ENCODE measurements at places on chromosomes 1 and 21.

DNA sequence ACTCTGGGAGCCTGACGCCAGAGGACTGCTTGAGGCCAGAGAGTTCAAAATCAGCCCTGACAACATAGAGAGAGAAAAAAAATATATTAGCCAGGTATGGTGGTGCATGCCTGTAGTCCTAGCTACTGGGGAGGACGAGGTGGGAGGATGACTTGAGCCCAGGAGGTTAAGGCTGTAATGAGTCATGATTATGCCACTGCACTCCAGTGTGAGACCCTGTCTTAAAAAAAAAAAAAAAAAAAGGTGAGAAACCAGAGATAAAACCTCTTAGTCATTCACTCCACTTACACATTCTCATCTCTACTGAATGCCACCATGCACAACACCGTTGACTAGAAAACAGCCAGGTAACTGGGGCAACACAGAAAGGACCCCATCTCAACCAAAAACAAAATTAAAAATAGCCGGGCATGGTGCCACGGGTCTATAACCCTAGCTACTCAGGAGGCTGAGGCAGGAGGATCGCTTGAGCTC is 178.1 kb downstream of the SLC45A1 start:
- DNase-seq: no peak

GRCh38 chr21:29481641-29482040 is 182.9 kb downstream of the BACH1 start:
- DNase-seq: no peak

- DNase-seq: no peak
Measured at GRCh38 chr21:29708401-29708800, 231.4 kb downstream of the GRIK1 start.

DNA sequence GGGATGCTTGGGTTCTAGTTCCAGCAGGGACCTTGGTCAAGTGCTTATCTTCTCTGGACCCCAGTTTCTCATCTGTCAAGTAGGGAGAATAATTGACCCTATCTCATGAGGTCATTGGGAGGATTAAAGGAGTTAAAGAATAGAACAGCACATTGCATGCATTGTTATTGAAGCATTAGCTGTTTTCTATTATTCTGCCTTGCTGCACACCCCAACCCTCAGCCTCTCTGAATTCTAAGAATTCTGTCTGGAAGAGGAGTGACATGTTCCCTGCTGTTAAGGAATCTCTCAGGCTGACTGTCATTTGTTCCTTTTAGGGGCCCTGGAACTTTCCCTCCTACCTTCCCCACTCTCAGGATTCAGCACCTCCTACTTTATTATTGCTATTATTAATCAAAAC is 73.9 kb downstream of the NENF start:
- no peak for DNase-seq

GRCh38 chr1:228453614-228454013 is 33.6 kb upstream of the RNF187 start:
- no peak for DNase-seq

GRCh38 chr1:184860535-184860934 is 105.9 kb upstream of the EDEM3 start:
- no peak for DNase-seq

- peak; percentile 45 for DNase-seq
Measured at GRCh38 chr1:91884459-91885212, 1.3 kb downstream of the TGFBR3 start.

DNA sequence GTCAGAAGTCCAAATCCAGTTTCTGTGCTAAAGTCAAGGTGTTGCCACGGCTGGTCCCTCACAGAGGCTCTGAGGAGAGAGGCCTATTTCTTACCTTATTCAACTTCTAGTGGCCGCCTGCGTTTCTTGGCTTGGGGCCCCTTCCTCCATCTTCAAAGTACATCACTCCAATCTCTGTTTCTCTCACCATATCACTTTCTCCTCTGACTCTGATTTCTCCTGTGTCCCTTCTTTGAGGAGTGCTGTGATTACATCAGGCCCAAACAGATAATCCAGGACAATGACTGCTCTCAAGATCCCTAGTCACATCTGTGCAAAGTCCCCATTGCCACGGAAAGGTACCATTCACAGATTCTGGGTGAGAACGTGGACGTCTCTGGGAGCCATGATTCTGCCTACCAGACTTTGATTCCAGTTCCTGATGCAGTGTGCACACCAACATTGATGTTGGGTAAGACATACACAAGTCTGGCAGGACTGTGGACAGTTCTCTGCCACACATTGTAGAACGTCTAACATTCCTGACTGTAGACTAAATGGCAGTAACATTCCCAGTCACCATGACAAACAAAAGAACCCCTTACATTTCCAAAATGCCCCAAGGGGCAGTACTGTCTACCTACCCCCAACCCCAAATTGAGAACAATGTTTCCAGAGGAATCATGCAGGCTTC is 43.0 kb upstream of the ITPKB start:
- no peak for DNase-seq
